Stimulated activated CD8-positive, alpha-beta memory T cell treated with anti-CD3 and anti-CD28 coated beads, Interleukin-15, amount 100 ng/mL, for 4 hours (primary cell): ENCODE measurements at places on chromosomes 2 and 18.

DNA sequence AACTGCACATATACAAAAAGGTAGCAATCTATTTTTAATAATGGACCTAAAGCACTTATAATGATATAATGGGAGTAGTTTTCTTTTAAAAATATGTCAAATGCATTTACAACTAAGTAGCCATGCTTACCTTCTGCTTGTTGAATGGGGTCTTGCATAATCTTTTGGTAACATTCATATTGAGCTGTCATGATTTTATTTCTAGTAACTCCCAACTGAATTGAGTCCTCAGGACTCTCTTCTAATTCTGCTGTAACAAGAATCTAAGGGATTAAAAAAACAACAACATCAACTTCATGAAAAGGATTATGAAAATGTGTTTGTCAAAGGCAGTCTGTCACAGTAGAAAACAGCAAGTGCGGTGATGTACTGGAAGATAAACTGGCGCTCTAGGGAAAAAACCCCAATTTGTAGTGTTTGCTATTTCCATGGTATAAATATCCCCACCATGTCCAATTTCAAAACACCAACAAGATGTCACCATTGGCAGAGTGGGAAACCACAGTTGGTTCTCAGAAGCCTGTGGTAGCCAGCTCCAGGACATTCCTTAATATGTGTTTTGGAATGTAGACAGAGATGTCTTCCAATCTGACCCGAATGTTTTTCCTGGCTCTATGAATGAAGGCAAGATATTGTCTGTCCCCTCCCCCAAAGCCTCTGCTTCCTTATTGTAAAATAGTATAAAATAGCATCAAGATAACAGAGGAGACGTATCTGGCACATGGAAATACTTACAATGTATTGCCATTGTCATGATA lies 64.8 kb downstream of the CALCRL start:
- no peak for DNase-seq

DNA sequence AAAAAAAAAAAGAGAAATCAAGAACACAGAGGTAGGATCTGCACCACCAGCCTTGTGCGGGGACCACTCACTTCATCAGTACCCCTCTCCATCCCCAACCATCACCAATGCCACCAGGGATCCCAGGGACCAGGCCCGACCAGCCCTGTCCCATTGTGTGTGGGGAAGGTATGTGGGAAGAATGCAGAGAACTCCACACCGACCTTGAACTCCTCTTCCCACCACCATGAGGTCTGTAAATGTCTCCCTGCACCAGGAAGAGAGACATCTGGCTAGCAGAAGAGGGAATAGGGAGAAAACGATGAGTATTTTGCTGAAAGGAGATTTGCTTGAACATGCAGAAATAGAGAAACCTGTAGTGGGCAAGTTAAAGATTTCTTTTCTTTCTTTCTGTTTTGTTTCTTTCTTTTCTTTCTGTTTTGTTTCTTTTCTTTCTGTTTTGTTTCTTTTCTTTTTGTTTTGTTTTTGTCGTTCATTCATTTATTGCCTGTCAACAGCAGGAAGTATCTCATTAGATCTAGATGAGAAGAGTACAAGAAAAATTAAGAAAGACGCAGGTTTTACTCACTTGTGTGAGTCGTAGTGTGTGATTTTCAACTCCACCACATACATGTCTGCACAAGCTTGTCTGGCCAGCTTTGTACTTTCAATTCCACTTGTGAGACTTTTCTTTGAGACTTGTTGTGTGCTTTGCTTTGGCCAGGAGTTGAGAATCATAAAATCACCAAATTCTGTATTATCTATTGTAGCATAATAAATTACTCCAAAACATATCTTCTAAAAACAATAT lies 179.8 kb upstream of the HAAO start:
- no peak for DNase-seq

DNA sequence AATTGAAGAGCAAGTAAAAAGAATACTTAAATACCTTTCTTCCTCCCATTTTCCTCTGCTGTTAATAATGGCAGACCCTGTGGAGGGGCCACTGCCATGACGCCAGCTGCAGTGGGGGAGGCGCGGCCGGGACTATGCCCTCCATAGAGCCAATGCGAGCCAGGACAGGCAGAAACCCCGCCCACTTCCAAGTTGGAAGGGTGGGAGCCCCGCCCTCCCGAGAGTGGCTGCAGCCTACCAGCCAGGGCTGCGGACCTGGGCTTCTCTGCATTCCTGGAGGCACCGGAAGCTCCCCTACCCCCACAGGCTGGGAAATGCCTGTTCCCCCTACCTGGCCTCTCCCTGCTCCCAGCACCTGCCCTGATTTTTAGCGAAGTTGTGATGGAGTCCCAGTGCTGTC lies 439.4 kb upstream of the CDH19 start:
- no peak for DNase-seq

DNA sequence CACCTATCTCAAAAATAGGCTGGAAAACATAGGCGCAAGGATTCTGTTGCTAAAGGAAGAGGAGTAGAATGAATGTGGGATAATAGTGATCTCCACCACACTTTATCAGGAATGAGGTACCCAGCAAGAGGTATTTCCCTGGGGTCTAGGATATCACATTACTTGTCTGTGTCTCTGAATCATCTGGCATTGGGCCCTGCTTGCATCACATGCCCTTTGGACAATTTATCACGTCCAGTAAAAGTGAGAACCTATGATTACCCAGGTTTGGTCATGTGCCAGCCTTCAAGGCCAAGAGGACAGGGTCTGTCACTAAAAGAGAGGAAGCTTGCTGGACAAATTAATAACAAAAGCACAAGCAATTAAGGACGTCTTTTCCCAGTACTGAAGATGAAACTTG lies 11.4 kb upstream of the TRAPPC8 start:
- DNase-seq: no peak

GRCh38 chr2:33321236-33321771 lies 155.1 kb upstream of the RASGRP3 start:
- no peak for DNase-seq

GRCh38 chr2:73172963-73173362 lies 29.4 kb upstream of the NOTO start:
- no peak for DNase-seq

DNA sequence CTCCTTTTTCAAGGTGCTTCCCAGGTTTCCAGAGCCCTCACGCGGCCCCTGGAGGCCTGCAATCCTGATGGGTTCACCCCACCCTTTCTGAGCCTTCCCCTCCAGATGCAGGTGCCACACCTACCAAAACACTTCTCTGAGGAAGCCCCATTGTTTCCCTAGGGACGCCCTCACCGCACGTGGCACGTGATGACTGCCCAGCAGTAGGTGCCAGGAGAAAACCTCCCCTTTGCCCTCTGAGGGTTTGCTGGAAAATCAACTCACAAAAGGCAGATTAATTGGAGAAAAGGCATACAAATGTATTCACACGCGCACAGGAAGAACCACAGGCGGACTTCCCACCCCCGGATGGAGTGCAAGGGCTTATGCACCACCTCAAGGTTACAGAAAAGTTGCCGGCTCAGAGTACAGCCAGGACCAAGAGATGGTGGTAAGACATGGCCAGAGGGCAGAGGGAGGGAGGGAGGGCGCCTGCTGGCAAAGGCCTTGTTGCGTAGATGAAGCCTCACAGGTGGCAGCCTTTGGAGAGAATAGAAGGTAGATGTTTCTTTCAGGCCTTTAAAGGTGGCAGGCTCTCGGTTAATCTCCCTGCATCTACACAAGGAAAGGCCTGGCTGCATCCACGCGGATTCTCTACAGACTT lies 269.4 kb upstream of the RAB6C start:
- no peak for DNase-seq

DNA sequence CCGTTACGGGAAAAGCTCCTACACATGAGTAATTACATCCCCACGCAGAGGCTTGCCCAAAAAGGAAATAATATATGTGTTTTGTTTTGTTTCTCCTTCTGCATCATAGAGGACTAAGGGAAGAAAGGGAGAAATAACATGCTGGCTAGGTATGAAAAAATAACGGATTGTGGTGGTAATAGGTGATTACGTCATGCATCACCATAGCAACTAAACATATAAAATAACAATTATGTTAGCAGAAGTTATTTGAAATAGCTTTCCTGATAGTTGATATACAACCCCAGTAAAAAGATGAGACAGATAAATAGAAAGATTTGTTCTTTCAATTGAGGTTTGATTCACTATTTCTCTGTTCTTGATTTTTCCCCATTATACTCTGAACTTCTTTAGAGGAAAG lies 518.0 kb downstream of the ZNF516 start:
- no peak for DNase-seq

DNA sequence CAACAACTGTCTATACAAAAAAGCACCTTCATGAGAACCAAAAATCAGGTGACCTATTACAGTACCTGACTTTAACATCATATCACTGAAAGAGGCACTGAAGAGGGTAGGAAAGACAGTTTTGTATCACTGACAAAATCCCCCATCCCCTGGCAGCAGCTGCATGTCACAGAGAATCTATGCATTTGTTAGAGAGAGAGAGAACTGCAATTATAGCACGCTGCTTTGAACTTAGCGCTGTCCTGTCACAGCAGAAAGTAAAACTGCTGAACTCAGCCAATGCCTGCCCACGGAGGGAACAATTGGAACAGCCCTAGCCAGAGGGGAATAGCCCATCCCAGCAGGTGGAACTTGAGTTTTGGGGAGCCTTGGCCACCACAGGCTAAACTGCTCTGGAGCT lies 75.1 kb upstream of the NOL4 start:
- no peak for DNase-seq

DNA sequence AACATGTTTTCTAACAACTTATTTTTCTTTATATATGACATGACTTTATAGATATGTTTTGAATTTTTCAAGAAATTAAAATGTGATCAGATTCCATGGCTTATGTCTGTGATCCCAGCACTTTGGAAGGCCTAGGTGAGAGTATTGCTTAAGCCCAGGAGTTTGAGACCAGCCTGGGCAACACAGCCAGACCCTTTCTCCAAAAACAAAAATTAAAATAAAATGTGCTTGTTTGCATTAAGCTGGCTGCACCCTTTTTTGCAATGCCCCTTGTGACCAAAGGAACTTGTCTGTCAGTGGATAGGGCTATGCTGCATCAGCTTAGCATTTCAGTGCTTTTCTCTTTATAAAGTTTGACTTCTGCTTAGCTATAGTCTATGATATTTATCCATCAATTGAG lies 2.3 kb upstream of the INO80D start:
- no peak for DNase-seq

- DNase-seq: no peak
Observed at GRCh38 chr2:197591339-197592072, 75.6 kb downstream of the MOB4 start.

DNA sequence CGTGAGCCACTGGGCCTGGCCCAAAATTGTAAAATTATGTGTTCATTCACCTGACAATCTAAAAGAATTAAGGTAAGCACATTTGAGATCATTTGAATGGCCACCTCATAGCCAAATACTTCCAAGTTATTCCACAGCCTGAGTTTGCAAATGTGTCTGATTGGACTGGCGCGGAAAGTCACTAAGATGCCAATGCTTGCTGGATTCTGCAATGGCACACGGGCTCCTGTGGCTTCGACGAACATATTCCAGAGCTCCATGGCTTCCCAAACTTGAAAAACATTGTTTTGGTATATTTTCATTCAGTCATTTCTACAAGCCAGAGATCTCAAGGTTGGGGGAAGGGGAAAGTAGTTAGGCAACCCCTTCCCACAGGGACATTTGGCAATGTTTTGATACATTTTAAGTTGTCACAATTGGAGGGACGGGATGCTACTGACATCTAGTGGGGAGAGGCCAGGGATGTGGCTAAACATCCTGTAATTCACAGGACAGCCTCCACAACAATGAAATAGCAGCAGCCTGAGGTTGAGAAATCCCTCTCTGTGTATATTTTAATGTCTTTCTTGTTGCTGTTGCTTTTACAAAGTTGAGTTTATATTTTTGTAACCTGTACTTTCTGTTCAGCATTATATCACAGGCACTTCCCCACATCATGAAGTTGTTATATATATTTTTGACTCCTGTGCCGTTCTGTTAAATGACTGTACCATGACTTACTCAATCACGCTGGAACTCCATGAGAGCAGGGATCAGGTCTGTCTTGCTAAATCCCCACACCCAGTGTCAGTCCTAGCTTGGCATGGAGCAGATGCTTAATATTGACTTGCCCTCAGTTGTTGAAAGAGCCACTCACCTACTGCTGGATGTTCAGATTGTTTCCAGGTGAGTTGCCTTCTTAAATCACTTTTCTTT lies 56.9 kb downstream of the COL4A4 start:
- DNase-seq: no peak

GRCh38 chr2:134912361-134912760 lies 6.3 kb upstream of the CCNT2 start:
- DNase-seq: no peak

- no peak for DNase-seq
Observed at GRCh38 chr18:53883771-53884170, 340.7 kb downstream of the MBD2 start.

GRCh38 chr2:240431661-240432424 lies 3.6 kb upstream of the GPC1 start:
- DNase-seq: no peak

GRCh38 chr2:85737481-85737880 lies 16.3 kb upstream of the ATOH8 start:
- no peak for DNase-seq

DNA sequence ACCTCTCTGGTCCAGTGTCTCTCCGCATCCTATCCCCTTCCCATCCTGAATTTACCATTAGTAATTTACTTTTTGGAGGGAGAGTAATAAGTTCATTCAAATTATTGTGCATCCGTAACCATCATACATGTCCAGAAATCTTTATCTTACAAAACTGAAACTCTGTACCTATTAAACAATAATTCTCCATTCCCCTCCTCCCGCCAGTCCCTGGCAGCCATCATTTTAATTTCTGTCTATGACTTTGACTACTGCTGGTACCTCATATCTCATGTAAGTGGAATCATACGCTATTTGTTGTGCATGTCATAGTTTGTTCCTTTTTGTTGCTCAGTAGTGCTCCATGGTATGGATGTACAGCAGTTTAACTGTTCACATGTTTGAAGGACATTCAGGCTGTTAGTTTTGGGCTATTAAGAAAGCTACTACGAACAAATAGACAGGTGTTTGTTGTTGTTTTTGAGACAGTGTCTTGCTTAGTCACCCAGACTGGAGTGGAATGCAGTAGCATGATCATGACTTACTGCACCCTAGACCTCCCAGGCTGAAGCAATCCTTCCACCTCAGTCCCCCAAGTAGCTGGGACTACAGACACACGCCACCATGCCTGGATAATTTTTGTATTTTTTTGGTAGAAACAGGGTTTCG lies 2.0 kb downstream of the LIMS1 start:
- no peak for DNase-seq

DNA sequence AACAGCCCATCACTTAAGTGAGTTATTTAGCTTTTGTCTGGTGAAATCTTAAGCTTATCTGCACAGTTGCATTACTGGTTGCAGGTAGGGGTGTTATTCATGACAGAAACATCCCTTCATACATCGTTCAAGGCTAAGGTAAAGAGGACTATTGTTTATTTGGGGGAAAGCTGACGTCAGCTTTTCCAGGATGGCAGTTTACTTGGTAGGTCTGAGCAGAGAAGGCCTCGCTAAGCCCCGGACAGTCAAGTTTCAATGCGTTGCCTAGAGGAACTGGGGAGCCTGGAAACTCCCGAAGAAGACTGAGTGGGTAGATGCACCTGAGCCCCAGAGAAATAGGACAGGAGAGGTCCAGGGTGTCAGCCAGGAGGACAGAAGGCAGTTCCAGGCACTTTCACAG lies 2.2 kb downstream of the RNU4ATAC start:
- DNase-seq: no peak
